Activated CD4-positive, alpha-beta T cell treated with anti-CD3 and anti-CD28 coated beads for 36 hours (primary cell): ENCODE measurements at places on chromosomes 12 and 14.

GRCh38 chr14:35355981-35356841, 48.3 kb downstream of the NFKBIA start:
- DNase-seq, result peak; percentile 79

GRCh38 chr12:106715582-106715981, 58.9 kb upstream of the RIC8B start:
- DNase-seq, result no peak

DNA sequence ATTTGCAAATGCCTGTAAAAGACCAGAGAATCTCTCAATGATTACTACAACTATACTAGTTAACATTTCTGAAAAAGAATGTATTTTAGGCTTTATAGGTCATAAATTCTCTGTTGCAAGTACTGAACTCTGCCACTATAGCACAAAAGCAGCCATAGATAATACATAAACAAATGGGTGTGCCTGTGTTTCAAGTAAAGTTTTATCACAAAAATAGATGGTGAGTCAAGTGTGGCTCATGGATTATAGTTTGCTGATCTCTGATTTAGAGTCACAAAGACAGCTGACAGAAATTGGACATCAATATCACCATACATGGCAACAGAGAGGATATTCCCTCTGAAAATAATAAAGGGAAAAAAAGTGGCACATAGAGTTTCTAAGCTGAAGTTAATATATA, 68.1 kb downstream of the FSCB start:
- no peak for DNase-seq

GRCh38 chr12:110109037-110109836, 14.9 kb upstream of the IFT81 start:
- DNase-seq, result no peak
